IPS DF 19.7 (cell line): ENCODE measurements at places on chromosomes 7 and 10.

GRCh38 chr10:75971402-75972211, 540.2 kb downstream of the LRMDA start:
- DNase-seq: no peak

- no peak for DNase-seq
These were observed 23.3 kb downstream of the INHBA start for GRCh38 chr7:41679566-41679965.

DNA sequence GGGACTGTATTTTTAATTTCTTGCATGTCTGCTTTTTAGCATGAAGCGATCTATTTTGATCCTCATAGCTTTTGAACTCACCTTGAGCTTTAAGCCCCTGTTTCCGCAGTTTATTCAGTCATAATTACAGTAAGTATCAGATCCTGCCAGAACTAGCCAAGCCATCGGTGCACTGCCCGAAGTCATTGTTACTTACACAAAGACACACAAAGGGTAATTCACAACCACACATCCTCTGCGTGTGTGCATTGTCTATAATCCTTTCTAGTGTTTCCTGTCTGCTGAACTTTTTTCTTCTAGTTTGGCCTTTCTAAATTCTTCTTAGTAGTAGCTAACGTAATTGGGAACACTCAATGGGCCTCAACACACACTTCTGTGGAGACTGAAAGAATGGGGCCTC, 133.0 kb downstream of the SFMBT2 start:
- DNase-seq: no peak

DNA sequence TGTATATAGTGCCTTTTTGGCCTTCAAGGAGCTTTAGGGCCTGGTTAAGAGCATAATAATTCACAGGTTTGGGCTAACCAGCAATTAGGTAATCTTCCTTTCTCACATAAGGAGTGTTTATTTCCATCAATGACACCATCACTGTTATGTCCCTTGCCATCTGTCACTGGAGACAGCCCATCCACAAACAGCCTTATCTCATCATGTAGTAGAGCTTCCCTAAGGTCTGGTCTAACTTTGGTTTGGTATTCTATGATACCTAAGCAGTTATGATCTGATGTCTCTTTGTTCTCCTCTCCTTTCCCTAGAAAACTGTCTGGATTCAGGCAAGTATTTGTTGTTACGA, 26.4 kb downstream of the MAPK8 start:
- no peak for DNase-seq

GRCh38 chr7:66306243-66306642, 101.1 kb downstream of the TPST1 start:
- no peak for DNase-seq
